Aorta (tissue), 5 donors: ENCODE measurements at places on chromosomes 5 and 9. TPM values are rescaled to one million over a fixed set of nuclear protein-coding genes. Genes with fewer than 3 reads are reported as not detected.

- no peaks in the 10 kb centered on the region for H3K27me3 ChIP-seq
- H3K27ac ChIP-seq: no peak overlapping the region
- no peak for DNase-seq
- no peaks in the 10 kb centered on the region for H3K4me1 ChIP-seq
- H3K4me3 ChIP-seq: no peak overlapping the region
Measured at GRCh38 chr5:121251954-121252353, 599.7 kb upstream of the FTMT start.

DNA sequence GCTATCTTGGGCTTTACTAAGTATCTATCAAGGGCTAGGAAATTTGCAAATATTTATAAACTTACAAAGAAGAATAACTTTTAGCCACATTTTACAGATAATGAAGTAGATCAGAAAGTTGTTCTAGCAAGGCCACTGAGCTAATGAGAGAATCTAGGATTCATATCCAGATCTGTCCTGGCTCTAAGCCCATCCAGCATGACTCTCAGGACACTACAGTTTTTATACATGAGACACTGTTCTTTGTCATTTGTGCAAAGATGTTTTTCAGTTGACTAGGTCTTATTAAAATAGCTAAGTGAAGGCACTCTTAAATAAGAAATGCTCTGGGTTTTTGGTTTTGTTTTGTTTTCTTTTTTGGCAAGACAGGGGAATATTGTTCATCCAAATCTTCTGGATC, 273.1 kb downstream of the GABRB2 start:
- no peaks in the 10 kb centered on the region for H3K36me3 ChIP-seq
- H3K27me3 ChIP-seq: no peaks in the 10 kb centered on the region
- no peak overlapping the region for H3K4me3 ChIP-seq
- no peak for DNase-seq

Gene FOXD4L6
- not detected for total RNA-seq

GRCh38 chr9:134545215-134545542, 96.4 kb upstream of the COL5A1 start:
- no peaks in the 10 kb centered on the region for H3K36me3 ChIP-seq
- DNase-seq: no peak
- no peaks in the 10 kb centered on the region for H3K27me3 ChIP-seq
- H3K4me1 ChIP-seq: no peaks in the 10 kb centered on the region

Gene DRD1
- total RNA-seq: 0.45 TPM

- H3K36me3 ChIP-seq: no peaks in the 10 kb centered on the region
- no peaks in the 10 kb centered on the region for H3K27me3 ChIP-seq
- H3K4me3 ChIP-seq: no peak overlapping the region
- no peak for DNase-seq
- H3K4me1 ChIP-seq: no peaks in the 10 kb centered on the region
- no peak overlapping the region for H3K27ac ChIP-seq
Measured at GRCh38 chr9:1335174-1335573, 285.0 kb downstream of the DMRT2 start.

Gene PTPDC1
- 10.9 TPM for total RNA-seq

- DNase-seq: no peak
- H3K4me3 ChIP-seq: no peak overlapping the region
- no peaks in the 10 kb centered on the region for H3K27me3 ChIP-seq
Measured at GRCh38 chr9:86807367-86807976, 139.8 kb downstream of the GAS1 start.

DNA sequence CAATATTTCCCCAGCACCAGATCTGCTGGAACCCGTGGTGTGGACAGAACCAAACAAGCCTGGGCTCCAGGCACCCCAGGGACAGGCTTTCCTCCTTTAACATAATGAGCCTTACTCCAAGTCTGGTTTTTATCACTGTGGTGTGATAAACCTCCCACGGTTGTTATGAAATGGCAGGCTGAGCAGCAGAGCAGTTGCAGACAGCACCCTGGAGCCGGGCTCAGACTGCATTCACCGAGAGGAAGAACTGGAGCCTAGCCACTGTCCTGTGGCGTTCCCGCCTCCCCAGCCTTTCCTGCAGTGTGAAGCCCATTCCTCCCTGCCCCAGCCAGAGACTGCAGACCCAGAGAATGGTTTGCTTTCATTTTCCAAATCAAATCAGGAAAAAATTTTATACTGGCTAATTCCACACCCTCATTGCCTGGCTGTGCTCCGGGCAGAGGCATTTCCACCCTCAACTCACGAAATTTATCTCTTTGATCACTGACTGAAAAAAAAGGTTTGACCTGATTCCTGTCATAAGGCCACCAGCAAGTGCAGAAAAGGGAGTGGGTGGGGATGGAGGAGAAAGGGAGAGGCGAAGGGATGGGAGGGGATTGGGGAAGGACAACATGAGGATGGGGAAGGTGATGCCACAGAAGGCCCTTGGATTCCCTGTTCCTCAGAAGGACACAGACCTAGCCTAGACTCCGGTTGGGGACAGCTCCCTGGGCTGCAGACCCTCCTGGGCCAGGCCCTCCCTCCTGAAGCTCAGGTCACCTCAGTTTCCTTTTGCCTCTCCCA, 18.9 kb downstream of the IPPK start:
- no peaks in the 10 kb centered on the region for H3K4me1 ChIP-seq
- H3K27me3 ChIP-seq: no peaks in the 10 kb centered on the region
- no peak overlapping the region for H3K27ac ChIP-seq
- H3K36me3 ChIP-seq: no peaks in the 10 kb centered on the region

Gene RASEF
- 0.21 TPM for total RNA-seq

Gene BTNL3
- not detected for total RNA-seq

- H3K4me1 ChIP-seq: no peaks in the 10 kb centered on the region
- no peak for DNase-seq
- H3K4me3 ChIP-seq: no peak overlapping the region
- H3K36me3 ChIP-seq: peaks cover 2% of the 10 kb centered on the region
- H3K27me3 ChIP-seq: no peaks in the 10 kb centered on the region
Measured at GRCh38 chr5:147388184-147389108, 121.4 kb downstream of the DPYSL3 start.

- no peaks in the 10 kb centered on the region for H3K4me1 ChIP-seq
- H3K27me3 ChIP-seq: no peaks in the 10 kb centered on the region
- H3K36me3 ChIP-seq: peaks cover 11% of the 10 kb centered on the region
- no peak for DNase-seq
- H3K4me3 ChIP-seq: no peak overlapping the region
- H3K27ac ChIP-seq: no peak overlapping the region
Measured at GRCh38 chr5:10265245-10266109, 15.4 kb downstream of the CCT5 start.

Gene SCAI
- total RNA-seq: 13.9 TPM

Gene MYOT
- total RNA-seq: 4.0 TPM

GRCh38 chr5:149117970-149118369, 23.3 kb upstream of the ABLIM3 start:
- no peak overlapping the region for H3K27ac ChIP-seq
- H3K4me1 ChIP-seq: no peaks in the 10 kb centered on the region
- no peak for DNase-seq
- H3K4me3 ChIP-seq: no peak overlapping the region
- H3K27me3 ChIP-seq: no peaks in the 10 kb centered on the region
- H3K36me3 ChIP-seq: no peaks in the 10 kb centered on the region

- no peak overlapping the region for H3K4me3 ChIP-seq
- no peaks in the 10 kb centered on the region for H3K36me3 ChIP-seq
- H3K27me3 ChIP-seq: no peaks in the 10 kb centered on the region
- H3K4me1 ChIP-seq: no peaks in the 10 kb centered on the region
- H3K27ac ChIP-seq: no peak overlapping the region
Measured at GRCh38 chr5:31913808-31914207, 260.3 kb downstream of the GOLPH3 start.

Gene SHISAL2B
- not detected for total RNA-seq

- H3K36me3 ChIP-seq: no peaks in the 10 kb centered on the region
- no peak overlapping the region for H3K4me3 ChIP-seq
- peak; percentile 90 for DNase-seq
- no peaks in the 10 kb centered on the region for H3K4me1 ChIP-seq
Measured at GRCh38 chr5:78803353-78803752, 154.8 kb upstream of the LHFPL2 start.

DNA sequence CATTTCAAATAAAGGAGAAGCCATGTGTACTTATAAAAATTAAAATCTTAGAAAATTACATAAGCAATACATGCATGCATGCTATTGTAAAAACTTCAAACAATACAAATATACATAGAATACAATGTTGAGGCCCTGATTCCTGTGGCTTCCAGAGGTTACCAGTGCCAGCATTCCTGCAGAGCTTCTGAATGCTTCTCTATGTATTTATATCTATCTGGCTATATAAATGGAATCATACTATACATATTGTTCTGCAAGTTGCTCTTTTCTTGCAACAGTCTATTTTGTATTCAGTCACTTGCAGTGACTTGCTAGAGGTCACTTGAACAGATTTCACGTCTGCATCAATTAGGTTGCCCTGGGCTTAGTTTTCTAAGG, 3.2 kb upstream of the IL12B start:
- no peaks in the 10 kb centered on the region for H3K4me1 ChIP-seq
- H3K36me3 ChIP-seq: no peaks in the 10 kb centered on the region

GRCh38 chr5:57036761-57037160, 84.8 kb upstream of the MIER3 start:
- no peaks in the 10 kb centered on the region for H3K27me3 ChIP-seq
- no peak for DNase-seq
- H3K36me3 ChIP-seq: no peaks in the 10 kb centered on the region
- no peaks in the 10 kb centered on the region for H3K4me1 ChIP-seq
- no peak overlapping the region for H3K27ac ChIP-seq

Gene QRFP
- total RNA-seq: not detected

- no peaks in the 10 kb centered on the region for H3K4me1 ChIP-seq
- no peaks in the 10 kb centered on the region for H3K36me3 ChIP-seq
- H3K4me3 ChIP-seq: no peak overlapping the region
- H3K27ac ChIP-seq: no peak overlapping the region
- DNase-seq: no peak
Measured at GRCh38 chr9:18330401-18331309, 143.3 kb upstream of the ADAMTSL1 start.

Gene OSMR
- 150 TPM for total RNA-seq

- no peak overlapping the region for H3K4me3 ChIP-seq
- H3K27me3 ChIP-seq: no peaks in the 10 kb centered on the region
- no peaks in the 10 kb centered on the region for H3K4me1 ChIP-seq
Measured at GRCh38 chr5:80866371-80866770, 93.8 kb upstream of the RASGRF2 start.

DNA sequence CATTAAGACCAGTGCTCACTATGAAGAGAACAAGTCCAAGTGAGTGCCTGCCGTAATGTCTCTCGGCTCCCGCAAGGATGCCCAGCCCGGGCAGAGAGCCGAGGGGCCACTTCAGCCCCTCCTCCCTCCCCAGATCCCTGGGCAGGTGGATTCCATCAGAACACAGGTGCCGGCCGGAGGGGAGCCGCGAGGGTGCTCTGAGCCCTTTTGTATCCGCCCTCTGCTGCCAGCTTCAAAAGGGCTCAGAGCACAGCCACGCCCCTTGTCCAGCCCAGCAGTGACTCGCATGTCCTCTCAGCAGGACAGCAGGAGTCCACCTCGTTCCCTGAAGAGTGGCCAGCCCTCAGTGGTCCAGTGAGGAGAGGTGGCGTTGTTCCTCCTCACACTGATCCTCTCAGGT, 43.9 kb downstream of the CYFIP2 start:
- H3K27ac ChIP-seq: no peak overlapping the region
- DNase-seq: no peak
- H3K36me3 ChIP-seq: no peaks in the 10 kb centered on the region
- no peaks in the 10 kb centered on the region for H3K4me1 ChIP-seq

Gene GDNF
- not detected for total RNA-seq

DNA sequence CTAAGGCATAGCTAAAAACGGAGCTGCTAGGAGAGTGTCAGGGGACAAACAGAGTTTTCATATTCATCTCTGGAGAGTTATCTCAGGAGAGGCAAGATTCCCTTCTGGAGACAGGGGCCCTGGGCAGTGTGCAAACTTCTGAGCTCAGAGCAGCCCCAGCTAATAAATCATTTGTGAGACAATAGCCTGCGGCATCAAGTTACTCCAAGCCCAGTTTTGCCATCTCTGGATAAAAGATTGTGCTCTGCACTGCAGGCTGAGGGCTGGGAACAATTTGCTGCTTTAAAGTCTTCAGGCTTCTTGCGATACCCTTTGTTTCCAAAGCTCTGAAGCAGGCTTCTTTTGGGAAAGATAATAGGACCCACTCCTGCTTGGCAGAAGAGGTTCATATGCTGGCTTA, 164.3 kb upstream of the BRINP1 start:
- no peaks in the 10 kb centered on the region for H3K4me1 ChIP-seq
- H3K27ac ChIP-seq: no peak overlapping the region
- H3K4me3 ChIP-seq: no peak overlapping the region
- peaks cover 5% of the 10 kb centered on the region for H3K27me3 ChIP-seq

GRCh38 chr5:59562756-59563389, 330.7 kb downstream of the PDE4D start:
- H3K36me3 ChIP-seq: no peaks in the 10 kb centered on the region
- no peak overlapping the region for H3K4me3 ChIP-seq
- DNase-seq: no peak
- no peak overlapping the region for H3K27ac ChIP-seq
- H3K4me1 ChIP-seq: no peaks in the 10 kb centered on the region

- peaks cover 2% of the 10 kb centered on the region for H3K36me3 ChIP-seq
- H3K27me3 ChIP-seq: no peaks in the 10 kb centered on the region
- no peak overlapping the region for H3K27ac ChIP-seq
- H3K4me1 ChIP-seq: peaks cover 3% of the 10 kb centered on the region
- no peak for DNase-seq
- no peak overlapping the region for H3K4me3 ChIP-seq
Measured at GRCh38 chr5:96726802-96727201, 64.6 kb downstream of the CAST start.

GRCh38 chr5:110053205-110053604, 363.5 kb downstream of the MAN2A1 start:
- no peaks in the 10 kb centered on the region for H3K4me1 ChIP-seq
- H3K27ac ChIP-seq: no peak overlapping the region
- no peak overlapping the region for H3K4me3 ChIP-seq
- H3K27me3 ChIP-seq: no peaks in the 10 kb centered on the region
- H3K36me3 ChIP-seq: no peaks in the 10 kb centered on the region

- no peaks in the 10 kb centered on the region for H3K4me1 ChIP-seq
- H3K27me3 ChIP-seq: no peaks in the 10 kb centered on the region
- H3K4me3 ChIP-seq: no peak overlapping the region
Measured at GRCh38 chr9:104256031-104256695, 162.1 kb downstream of the SMC2 start.

DNA sequence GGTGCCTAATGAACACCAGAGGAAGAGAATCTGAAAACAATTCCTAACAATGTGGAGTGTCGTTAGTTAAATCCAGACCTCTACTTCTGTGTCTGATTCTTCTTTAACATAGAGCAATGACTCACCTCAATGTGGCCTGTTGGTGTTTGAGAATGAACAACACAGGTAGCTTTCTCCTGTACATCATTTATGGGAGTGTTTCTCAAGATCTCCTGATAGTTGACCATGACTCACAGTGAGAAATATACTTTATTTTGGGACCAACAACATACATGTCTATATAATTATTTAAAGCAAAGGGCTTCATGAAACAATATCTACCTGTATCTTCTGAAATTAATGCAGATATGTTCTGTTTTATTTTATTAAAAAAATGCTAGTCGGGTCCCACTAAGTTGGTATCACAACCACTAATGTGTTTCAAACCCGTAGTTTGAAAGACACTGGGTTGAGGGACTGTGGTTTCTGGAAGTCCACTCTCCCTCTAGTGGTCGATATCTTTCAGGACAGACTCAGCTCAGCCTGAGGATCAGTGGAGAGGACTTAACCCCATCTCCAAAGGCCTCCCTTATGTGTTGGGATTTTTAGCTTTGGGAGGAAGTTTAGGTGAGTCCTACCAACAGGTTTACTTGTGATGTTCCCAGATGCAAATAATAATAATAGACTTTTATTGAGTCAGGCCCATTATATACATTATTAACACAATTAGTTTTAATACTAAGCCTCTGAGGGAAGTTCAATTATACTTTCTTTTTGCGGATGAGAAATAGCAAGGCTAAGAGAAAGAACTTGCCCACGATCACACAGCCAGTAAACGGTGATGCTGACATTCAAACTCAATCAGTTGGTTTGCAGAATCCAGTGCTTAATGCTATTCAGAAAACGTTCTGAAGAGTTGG, 70.0 kb upstream of the KLF9 start:
- H3K27me3 ChIP-seq: no peaks in the 10 kb centered on the region
- no peak overlapping the region for H3K4me3 ChIP-seq
- no peak for DNase-seq
- no peaks in the 10 kb centered on the region for H3K36me3 ChIP-seq
- peaks cover 18% of the 10 kb centered on the region for H3K4me1 ChIP-seq

Gene FAXDC2
- total RNA-seq: 36.3 TPM
